ENCODE measurements at places on chromosomes 11 and 22.

DNA sequence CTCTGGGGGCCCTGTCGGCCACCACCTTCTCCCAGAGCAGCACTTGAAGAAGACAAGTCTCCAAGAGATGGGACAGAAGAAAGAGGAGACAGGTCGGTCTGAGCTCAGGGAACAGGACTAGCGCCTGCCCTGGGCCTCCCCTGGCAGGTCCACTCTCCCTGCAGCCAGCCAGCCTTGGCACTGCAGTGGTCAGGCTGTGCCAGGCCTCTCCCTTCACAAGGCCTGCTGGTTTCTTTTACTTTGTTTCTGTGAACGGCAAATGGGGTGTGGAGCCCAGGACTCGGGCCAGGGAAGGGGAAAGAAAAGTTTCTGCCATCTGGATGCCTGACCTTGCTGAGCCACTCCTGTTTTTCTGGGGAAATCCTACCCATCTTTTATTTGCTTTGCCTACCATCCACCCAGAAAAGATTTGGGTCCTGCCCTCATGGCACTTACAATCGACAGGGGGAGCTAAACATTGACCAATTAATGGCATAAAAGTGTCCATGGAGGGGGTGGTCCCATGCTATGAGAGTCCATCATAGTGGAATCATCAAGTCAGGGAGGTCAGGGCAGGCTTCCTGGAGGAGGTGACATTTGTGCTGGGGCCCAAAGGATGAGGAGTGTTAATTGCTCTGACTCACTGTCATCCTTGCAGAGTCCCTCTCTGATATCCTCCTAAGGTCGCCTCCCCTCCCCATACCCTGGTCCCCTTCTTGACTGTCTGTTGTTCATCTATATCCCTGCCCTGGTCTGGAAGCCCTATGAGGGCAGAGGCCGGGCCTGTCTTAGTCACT lies 65.2 kb downstream of the NFAM1 start:
- DNase-seq = no peak

- no peak for DNase-seq
Observed at GRCh38 chr11:131767421-131767820, 397.0 kb downstream of the NTM start.

DNA sequence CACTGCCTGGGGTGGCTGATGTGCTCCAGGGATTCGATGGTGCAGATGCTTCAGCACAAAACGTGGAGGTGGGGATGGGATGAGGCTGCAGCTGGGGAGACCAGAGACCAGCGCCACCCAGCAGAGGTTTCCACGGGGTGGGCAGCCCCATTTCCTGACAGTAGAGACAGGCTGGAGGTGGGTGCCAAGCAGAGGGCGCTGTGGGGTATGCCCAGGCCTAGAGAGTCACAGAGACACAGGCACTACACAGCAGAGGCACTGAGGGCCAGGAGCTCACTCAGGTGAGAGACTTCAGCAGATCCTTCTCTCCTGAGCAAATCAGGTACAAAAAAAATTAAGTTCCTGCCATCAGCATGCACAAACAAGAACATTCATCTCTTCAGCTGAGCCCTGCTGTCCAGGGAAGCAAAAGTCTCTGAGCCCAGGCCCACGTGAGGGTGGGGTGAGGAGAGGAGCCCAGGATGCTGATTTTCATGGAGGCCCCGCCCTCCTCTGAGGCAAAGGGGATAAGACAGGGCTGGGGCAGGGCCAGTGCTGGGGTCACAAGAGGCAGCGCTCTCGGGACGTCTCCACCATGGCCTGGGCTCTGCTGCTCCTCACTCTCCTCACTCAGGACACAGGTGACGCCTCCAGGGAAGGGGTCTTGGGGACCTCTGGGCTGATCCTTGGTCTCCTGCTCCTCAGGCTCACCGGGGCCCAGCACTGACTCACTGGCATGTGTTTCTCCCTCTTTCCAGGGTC lies 53.1 kb downstream of the GGTLC2 start:
- no peak for DNase-seq

DNA sequence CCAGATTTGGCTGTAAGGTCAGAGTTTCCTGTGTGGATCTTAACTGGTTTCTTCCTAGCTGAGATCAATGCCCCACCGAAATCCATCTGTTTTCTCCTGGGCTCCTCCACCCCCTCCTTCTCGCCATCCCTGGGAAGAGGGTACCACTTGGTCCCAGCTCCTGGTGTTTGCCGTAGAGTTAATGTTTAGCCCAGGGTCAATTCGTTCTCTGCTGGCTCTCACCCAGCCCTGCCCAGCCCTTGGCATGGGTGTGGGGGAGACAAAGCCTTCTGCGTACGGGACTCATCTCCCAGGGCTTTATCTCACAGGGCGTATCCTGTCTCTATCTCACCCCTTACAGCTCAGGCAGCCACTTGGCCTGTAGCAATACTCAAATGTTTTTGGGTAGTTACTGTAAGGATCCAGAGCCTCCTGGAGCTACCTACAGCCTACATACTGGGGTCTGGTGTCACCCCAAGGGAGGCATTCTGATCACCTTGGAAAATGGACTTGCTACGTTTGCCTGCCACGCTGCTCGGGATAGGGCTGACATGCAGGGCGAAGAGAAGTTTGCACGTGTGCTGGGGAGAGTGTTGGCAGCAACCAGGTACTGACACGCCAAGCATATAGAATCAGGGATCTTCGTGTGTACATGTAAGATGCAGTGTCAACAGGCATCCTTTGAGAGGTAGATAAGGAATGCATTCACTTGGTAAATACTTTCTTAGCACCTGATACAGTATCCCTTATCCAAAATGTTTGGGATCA lies 66.1 kb downstream of the SCN3B start:
- no peak for DNase-seq

- peak; percentile 83 for DNase-seq
Observed at GRCh38 chr22:38462960-38463784, 4.7 kb upstream of the KDELR3 start.

DNA sequence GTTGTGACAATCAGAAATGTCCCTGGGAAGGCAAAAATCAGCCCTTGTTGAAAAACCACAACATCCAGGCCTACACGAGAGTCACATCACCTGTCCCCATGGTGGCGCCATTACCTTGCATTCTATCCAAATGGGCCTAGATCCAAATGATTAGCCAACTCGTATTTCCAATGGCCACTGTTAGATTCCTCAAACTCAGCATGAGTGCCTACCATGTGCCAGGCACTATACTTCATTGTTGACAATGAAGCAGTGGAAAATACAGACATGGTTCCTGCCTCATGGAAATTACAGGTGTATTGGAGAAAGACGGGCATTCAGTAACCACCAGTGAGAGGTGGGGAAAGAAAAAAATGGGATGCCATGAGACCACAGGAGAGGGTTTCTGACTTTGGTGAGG lies 29.8 kb upstream of the CREB3L1 start:
- no peak for DNase-seq

GRCh38 chr11:74820763-74821162 lies 72.1 kb downstream of the RNF169 start:
- no peak for DNase-seq

DNA sequence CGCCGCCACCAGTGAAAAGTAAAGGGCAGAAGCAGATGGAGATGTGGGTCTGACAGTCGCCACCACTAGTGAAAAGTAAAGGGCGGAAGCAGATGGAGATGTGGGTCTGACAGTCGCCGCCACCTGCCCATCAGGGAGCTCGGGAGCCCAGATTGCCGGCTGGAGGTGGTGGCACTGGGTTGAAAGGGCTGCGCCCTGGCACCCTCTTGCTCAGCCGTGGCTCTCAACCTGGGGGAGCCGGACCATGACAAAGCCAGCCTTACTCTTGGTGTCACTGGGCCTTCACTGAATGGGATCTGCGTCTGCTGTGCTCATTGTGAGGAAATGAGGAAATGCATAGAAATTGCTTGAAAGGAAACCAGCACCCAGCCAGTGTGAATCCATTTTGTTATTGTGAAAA lies 36.3 kb downstream of the AP2A2 start:
- no peak for DNase-seq

- DNase-seq = peak; percentile 85
Observed at GRCh38 chr11:132942611-132943356, 589.5 kb downstream of the OPCML start.

DNA sequence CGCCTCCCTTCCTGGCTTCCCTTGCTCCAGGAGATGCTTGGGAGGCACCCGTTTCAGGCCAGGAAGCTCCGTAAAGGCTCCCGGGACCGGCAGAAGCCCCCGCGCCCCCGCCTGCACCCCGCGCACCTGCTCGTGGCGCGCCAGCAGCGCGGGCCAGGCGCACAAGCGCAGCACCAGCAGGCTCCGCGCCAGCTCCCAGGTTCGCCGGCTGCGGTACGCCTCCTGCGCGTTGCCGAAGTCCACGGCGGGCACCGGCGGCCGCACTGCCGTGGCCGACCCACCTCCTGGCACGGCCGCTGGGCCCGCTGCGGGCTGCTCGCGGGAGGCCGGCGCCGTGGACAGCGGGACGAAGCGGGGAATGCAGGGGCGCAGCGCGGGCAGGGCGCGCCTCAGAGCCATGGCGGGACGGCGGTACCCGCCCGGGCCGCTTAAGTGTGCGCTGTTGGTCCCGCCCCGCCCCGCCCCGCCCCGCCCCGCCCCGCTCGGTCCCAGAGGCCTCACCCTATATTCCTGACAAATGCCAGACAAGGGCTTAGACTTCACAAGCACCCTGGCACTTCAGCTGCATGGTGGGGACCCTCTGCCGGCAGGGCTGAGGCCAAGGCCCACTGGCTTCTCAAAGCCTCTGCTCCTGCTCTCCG lies at the start of gene PRODH:
TSS of gene PRODH (minus strand) at position 405 of the 641 bp plus-strand sequence. CDS start at position 399, 6 bp downstream.
- no peak for DNase-seq

DNA sequence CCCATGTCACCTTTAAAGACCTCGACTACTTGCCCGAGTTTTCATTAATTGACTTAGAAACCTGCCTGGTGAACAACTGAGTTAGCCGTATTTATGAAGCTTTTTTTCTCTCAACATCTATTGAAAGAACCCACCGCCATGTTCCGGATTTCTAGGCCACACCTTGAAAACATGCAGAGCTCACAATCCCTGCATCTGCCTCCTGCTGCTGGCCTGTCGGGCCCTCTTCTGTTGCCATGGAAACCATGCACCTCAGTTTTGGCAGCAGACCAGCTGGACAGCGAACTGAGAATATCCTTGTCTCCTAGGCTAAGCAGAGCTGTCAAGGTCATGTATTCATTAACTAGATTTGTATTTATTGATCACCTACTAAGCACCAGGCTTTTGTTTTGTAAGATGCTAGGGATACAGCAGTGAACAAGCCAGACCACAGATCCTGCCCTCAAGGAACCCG lies 4.3 kb upstream of the PATZ1 start:
- peak; percentile 40 for DNase-seq

DNA sequence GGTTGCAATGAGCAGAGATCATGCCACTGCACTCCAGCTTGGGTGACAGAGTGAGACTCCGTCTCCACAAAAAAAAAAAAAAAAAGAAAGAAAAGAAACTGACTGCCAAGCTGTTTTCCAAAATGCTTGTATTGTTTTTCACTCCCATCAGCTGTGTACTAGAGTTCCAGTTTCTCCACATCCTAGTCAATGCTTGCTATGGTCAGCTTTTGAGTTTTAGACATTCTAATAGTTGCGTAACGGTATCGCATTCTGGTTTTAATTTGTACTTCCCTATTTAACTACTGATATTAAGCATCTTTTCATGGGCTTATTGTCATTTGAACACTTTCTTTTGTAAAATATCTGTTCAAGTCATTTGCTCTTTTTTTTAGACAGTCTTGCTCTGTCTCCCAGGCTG lies 55.7 kb downstream of the TSPAN18 start:
- DNase-seq = no peak

- DNase-seq = no peak
Observed at GRCh38 chr22:34849965-34850364, 216.0 kb upstream of the ISX start.

DNA sequence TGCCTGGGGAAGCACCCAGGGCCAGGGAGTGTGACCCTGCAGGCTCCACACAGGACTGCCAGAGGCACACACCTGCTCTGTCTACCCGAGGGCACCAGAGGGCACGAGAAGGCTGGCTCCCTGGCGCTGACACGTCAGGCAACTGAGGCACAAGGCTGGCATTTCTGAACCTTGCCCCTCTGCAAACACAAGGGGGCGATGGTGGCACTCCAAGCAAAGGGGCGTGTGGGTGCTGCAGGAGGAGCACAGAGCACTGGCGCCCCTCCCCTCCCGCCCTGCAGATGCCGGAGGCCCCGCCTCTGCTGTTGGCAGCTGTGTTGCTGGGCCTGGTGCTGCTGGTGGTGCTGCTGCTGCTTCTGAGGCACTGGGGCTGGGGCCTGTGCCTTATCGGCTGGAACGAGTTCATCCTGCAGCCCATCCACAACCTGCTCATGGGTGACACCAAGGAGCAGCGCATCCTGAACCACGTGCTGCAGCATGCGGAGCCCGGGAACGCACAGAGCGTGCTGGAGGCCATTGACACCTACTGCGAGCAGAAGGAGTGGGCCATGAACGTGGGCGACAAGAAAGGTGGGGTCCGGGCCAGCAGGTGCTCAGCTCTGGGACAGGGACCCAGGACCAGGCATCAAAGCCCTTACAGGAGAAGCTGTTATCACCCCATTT lies 20.8 kb upstream of the TXNRD2 start:
- peak; percentile 66 for DNase-seq

DNA sequence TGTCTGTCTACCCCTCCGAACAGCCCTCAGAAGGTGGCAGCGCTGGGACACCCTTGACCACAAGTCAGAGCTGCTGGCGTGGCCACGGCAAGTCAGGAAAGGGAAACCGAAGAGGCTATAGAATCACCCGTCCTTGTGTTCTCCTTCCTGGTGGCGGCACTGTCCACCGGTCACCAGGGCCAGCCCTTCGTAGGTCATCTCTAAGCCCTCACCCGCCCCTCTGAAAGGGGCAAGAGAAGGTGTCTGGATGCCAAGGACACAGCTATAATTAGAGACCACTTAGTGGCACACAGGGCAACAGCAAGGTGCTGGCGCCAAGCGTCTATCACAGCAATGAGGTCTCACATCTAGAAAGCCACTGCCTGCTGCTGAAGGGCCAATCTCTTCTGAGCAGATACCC lies 320.9 kb downstream of the SHANK2 start:
- no peak for DNase-seq

DNA sequence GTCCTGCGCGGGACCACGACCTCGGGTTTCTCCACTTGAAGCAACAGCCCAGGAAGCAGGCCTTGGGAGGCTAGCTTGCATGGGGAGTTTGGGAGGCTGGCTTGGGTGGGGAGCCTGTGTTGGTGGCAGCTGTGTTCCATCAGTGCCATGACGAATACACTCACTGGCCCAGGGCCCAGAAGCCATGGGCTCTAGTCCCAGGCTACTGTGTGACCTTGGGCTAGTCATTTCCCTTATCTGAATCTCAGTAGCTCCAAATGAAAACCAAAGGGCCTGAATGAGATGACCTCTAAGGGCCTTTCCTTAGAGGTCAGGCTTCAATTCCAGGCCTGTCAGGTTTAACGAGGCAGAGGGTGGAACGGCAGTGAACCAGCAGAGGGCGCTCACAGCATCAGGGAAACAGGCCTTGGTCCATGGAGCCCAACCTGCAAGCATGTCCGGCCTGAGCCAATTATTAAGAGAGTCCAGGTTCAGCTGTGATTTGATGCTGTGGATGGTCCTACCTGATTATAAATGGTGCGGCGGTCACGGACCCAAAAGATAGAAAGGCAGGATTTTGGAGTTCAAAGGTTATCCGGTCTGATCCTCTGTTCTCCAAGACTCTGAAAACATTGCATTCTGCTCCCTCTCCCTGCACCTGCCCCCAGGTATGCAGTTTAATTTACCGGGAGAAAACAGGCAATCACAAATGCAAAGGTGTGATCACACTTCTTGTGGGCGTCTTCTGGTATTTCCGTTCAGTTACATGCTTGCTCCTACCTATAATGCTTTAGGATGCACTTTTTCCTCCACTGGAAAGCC lies 15.9 kb downstream of the PTPN5 start:
- DNase-seq = peak; percentile 50

GRCh38 chr11:16605389-16605893 lies 133.0 kb upstream of the C11orf58 start:
- peak; percentile 76 for DNase-seq

GRCh38 chr22:38074181-38075104 lies 9.5 kb downstream of the SLC16A8 start:
- DNase-seq = peak; percentile 55

GRCh38 chr11:61776561-61777075 lies 15.8 kb downstream of the TMEM258 start:
- no peak for DNase-seq

Data from retina (tissue), 1 donor.